ENCODE measurements at places on chromosomes 1 and 21.

DNA sequence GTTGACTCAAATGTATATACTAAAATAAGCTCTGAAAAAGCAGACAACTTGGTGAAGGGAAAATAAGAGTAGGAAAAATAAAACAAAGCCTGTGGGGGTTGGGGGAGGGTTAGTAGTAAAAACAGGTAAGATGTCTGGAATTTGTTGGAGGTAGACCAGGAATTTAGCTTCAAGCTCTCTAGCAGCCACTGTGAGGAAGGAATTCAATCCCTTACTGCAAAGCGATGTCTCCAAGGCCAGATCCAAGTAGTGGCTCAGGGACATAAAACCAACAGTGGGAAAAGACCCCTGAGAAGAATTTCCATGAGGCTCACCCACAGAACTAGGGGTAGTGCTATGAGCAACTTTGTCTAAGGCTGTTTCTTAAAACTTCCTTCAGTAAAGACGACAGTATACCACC is 7.8 kb downstream of the ANGPTL7 start:
- ATAC-seq: no peak

DNA sequence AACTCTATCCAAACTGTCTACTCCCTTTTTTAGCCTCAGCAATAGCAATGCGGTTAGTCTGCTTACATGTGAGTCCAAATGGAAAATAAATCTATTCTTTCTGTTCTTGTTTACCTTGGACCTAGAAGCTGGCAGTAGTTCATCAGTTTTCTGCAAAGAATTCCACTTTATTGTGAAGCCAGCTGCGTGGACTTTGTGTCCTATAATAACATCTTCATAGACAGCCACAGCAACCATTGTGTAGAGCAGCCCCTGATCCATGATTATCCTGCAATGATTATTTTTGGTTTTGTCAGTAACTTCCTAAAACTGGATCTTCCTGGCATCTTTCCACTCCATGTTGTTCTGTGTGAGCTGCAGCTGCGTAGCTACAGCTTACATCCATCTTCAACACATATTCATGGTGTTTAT is 408.7 kb downstream of the NUF2 start:
- ATAC-seq: no peak

DNA sequence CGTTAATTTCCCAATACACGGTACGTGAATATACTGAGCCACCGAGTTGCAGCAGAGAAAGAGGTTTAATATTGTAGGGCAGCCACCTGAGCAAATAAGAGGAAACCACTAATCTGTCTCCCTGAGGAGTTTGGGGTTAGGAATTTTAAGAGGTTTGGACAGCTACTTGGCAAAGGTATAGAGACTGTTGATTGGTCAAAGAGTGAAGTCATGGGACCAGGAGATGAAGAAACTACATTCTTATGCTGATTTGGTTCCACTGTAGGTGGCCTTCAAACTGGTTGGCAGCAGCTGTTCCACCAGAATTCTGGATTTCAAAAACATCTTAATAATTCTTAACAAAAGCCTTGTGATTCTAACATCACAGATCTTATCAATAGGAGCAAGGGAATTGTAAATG is 485.4 kb upstream of the PRMT6 start:
- ATAC-seq: no peak

- ATAC-seq: peak; percentile 89
Observed at GRCh38 chr1:88998716-88999115, 6.3 kb upstream of the KYAT3 start.

DNA sequence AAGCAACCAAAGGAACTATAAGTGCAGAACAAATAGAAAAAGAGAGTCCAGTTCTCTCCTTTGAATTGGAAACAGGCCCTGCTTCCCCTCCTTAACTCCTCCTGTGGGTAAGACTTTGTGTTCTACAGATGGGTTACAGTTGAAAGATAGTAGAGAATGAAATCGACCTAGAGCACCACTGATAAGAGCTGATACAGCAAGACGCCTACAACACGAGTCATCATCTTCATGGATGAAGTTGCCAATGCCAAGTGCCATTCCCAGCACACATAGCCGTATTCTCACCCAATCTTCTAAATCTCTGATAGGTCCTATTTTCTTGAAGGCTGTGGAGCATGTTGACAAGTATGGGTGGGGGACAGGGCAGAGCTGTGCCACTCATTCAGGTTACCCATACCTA is 99.8 kb upstream of the CAMK1G start:
- no peak for ATAC-seq

DNA sequence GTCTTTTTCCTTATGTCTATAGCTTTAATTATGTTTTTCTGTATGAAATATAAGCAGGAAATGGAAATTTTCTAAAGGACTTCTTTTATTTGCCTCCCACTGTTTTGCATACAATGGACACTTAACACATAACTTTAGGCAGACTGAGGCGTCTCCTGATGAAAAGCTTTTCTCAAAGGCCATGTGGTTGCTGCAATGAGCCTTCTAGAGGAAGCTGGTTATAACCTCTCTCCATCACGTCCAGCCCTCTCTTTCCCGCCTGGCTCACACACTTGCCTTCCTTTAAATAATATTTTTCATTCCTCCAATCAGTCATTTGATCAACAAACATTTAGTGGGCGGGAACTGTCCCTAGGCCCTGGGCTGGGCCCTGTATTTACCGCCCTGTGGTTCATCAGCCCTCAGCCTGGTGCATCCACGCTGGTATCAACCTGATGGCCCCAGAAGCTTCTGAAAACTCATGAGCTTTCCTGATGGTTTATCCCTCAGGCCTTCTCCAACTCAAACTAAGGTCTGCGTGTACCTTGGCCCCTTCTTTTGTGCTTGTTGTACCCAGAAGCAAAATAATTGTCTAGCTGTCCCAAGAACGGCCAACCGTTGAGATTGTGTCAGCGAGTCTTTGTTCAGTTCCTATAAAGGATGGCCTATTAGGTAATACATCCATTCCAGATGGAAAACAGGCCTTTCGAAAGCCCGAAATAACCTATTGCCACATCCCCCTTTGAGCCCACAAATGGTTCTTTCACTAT is 75.3 kb upstream of the LYST start:
- ATAC-seq: no peak

- ATAC-seq: no peak
Observed at GRCh38 chr1:97870589-97870988, 50.2 kb downstream of the DPYD start.

GRCh38 chr1:184283999-184284398 is 102.8 kb upstream of the C1orf21 start:
- no peak for ATAC-seq

GRCh38 chr21:32520875-32521735 is 64.2 kb downstream of the TCP10L start:
- ATAC-seq: peak; percentile 47

GRCh38 chr1:9787702-9788101 is 36.1 kb downstream of the CLSTN1 start:
- ATAC-seq: peak; percentile 37

DNA sequence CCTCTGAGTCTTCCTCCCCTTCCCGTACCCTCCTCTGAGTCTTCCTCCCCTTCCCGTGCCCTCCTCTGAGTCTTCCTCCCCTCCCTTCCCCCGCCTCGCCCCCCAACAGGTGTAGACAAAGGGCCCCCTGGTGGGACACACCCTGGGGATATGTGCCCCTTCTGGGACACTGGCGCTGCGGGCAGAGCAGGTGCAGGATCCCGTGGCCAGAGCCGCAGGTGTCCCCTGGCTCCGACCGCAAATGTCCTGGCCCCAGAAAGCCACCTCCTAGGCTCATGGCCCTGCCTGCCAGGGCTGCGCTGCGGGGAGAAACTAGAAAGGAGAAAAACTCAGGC is 51.5 kb upstream of the ARHGEF16 start:
- ATAC-seq: no peak

DNA sequence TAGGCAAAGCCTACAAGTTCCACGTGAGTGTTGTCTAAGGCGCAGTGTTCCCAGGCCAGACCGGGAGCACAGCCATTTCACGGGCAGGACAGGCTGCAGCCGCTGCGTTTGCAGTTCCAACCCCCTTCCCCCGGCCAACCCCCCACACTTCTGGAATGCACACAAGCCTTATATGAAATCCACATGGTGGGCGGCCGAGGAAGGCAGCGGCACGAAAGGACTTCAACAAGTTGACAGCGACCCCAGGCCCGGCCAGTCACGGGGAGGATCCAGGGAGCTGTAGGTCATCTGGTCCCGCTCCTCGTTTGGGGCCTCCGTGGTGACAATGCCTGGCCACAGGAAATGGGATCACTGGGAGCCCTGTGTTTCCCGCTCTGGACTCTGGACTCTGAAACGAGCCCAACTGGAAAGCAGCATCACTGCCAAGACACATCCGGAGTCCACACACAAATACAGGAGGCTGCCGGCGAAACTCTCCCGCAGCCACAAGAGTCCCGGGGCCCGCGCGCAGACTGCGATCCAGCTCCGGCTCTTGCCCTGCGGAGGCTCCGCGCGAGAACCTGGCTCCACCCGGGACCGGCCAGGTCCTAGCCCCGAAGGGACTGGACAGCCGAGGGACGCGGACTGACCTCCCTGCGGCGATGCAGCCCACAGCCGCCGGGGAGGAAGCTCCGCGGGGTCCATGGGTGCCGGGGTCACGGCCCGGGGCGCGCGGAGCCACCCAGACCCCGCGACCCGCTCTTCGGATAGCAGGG is 794 bp downstream of the NID1 start:
- peak; percentile 47 for ATAC-seq

- no peak for ATAC-seq
Observed at GRCh38 chr1:166057650-166058049, 109.2 kb downstream of the FAM78B start.

DNA sequence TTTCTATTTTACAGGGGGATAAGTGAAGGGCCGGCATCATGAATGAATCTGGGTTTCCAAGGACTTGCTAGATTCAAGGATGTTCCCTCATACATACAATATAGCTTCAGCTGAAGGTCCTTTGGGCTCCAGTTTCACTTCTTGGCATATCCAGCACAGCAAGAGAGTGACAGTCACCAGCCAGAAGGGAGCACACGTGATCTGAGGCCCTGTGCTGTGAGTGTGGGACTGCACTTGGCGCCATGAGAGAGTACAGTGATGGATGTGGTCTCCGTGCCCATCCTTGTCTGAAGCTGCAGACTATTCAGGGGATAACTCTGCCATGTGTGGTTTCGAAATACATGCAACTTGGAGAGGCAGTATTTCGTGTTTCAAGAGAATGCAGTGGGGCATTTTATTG is 159.7 kb upstream of the DSCAM start:
- ATAC-seq: no peak

DNA sequence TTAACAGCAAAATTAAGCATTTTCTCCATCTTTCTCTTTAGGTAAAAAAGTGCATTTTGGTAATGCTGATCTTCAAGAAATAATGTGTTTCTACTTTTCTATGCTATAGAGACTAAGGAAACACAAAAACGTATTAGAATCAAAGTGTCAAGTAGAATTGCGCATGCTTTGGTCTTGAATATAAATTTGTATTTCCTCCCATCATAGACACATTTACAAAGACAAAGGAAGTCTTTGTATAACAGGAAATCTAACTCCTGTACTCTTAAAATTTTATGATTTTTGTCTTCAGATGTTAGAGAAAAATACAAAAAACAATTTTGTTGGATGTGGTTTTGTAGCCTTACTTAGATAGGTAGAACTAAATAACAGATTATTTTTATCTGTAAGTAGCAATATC is 1299.4 kb downstream of the NCAM2 start:
- no peak for ATAC-seq

DNA sequence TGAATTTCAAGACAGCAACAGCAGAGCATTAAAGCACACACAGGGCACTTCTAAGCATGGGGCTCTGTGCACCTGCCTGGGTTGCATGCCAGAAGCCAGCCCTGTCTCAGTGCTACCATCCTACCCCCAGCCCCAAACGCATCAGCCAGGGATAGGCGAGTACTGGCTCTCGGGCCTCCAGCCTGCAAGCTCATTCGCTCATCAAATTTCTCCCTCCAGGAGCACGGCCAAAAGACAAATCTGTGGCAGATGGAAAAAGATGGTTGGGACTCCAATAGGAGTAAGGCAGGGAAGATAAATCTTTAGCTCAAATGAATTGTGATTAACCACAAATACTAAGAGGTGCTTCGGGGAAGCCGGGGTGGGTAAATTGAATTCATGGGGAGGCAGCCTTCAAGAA is 189.6 kb downstream of the KAZN start:
- no peak for ATAC-seq

DNA sequence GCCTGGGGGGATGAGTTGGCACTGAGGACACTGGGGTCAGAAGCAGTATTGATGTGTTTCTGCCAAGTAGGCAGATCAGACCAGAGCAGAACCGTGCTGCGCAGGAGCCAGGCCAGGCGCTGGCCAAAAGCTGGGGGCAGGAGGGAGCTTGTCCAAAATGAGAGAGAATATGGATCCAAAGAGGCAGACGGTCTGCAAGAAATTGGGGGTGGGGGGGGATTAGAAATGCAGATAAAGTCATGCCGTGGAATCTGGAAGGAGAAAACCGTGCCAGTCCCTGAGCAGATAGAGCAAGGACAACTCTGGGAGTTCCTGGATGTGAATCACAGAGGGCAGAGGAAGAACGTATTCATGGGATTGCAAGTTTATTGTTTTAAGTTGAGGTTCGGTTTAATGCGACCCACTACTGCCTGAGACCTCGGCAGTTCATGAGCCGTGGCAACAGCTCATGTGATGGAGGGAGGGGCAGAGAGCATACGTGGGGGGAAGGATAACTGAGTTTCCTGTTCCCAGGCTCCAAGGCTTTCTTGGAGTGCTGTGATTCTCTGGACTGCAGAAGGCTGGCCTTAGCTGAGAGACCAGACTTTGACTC is 224.0 kb downstream of the FGGY start:
- no peak for ATAC-seq

GRCh38 chr1:244680667-244681066 is 27.7 kb downstream of the DESI2 start:
- no peak for ATAC-seq

GRCh38 chr1:204089044-204089751 is 16.3 kb downstream of the SOX13 start:
- no peak for ATAC-seq

- no peak for ATAC-seq
Observed at GRCh38 chr1:201213926-201214325, 23.3 kb downstream of the IGFN1 start.

DNA sequence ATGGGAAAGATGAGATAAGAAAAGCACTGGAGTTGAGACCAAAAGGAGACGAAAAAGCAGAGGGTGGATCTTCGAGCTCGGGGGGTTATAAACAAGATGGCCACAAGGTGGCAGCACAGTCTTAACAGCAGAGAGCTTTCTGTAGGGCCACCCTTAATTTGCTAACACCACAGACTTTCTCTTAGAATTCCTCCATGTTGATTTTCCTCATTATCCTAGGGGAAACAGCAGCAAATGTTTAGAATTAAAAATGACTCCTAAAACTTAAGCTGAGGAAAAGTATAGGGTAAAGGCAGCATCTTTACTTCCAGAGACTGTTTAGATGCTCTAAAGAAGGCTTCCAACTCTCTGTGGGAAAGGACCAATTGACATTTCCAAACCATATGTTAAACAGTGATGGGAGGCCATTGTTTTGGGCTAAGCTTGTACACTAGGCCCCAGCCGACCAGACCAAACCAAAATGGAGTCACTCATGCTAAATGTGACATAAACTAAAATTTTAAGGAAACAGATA is 2.5 kb upstream of the APOBEC4 start:
- ATAC-seq: peak; percentile 80

DNA sequence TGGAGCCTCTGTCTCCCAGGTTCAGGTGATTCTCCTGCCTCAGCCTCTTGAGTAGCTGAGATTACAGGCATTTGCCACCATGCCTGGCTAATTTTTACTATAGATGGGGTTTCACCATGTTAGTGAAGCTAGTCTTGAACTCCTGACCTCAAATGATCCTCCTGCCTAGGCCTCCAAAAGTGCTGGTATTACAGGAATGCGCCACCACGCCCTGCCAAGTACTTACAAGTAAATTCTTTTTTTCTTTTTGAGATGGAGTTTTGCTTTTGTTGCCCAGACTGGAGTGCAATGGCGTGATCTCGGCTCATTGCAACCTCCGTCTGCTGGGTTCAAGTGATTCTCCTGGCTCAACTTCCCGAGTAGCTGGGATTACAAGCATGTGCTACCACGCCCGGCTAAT is 42.5 kb downstream of the RPRD2 start:
- ATAC-seq: no peak
